ENCODE measurements at places on chromosomes 2 and 18.

DNA sequence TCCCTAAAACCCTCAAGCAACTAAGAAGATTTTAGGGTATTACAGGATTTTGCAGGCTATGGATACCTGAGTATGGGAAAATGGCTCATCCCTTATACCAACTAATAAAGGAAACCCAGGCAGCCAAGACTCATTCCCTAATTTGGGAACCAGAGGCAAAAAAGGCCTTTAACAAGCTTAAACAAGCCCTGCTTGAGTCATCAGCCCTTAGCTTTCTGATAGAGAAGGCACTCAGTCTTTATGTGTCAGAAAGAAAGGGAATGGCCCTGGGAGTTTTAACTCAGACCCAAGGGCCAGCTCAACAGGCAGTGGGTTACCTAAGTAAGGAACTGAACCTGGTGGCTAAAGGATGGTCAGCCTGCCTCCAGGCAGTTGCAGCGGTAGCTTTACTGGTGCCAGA lies 96.9 kb upstream of the RMP24 start:
- no peak for DNase-seq

DNA sequence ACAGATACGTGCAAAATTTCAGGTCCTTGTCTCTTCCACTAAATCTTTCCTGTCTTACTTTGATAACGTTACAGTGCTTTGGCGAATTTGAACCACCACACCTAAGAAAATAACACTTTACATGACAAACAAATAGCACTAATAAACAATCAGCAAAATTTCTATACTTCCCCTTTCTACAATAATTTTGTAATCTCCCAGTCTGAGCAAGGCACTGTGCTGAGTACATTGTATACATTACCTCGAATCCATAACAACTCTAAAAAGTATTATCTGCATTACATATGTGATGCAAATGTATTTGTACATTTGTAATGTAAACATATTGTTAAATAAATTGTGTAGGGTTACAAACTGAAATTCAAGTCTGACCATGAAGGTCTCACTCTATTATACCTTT lies 49.9 kb downstream of the RTN4 start:
- DNase-seq: no peak

- no peak for DNase-seq
Measured at GRCh38 chr2:148796735-148797512, 78.1 kb upstream of the KIF5C start.

- DNase-seq: no peak
Measured at GRCh38 chr2:85611217-85611704, 605 bp downstream of the C2orf68 start.

DNA sequence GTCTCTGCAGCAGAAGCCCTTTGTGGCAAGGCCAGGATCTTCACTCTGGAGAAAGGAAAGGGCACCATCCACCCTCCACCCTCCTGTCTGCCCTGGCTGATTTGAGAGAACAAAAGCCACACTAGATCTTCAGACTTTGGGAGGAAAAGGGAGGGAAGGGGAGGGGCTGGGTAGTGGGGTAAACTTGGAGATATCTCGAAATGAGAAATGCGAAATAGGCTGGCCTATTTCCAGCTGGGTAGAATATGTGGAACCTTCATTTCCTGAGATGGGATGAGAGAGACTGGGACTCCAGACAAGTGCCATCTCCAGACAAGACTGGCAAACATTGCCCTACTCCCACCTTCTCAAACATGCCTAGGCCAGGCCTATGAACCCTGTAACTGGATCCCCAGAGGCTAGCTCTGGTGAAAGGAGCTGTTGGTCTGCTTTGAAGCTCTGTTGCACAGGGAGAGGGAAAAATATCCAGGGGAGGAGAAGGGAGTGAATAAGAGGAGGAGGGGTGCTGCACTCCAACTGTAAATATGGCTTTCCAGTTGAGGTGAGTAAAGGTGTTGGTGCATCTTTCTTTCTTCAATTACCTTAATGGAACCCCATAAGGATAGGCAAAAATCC lies 1.7 kb downstream of the HOXD12 start:
- DNase-seq: no peak

- no peak for DNase-seq
Measured at GRCh38 chr2:85711578-85712060, 17.5 kb downstream of the GNLY start.

DNA sequence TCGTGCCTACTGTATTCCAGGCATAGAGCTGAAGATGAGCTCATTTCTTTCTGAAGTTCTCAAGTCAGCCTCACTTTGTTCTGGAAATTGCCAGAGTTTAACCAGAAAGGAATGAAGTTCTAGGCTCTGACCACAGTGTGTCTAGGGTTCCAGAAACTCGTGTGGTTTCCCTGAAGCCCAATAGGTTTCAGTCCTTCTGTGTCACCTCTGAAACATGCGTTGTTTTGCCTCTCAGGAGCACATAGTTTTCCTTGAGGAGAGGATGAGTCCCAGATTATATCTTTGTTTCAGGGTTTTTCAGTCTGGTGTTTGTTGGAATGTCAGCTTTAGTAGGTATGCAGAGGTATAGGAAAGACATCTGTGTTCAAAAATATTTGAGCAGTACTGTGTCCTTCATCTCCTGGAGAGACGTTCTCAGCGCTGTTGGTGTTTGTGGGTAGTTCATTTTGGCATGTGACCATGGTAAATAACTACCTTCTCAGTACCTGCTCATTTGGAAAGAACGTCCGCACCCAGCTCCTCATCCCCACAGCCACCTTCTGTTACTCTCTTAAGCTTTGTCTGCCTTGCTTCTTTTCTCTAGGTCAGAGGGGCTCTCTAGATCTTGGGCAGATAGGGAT lies 56.6 kb downstream of the RALBP1 start:
- DNase-seq: no peak

- DNase-seq: no peak
Measured at GRCh38 chr2:69804416-69804815, 25.0 kb upstream of the GMCL1 start.

DNA sequence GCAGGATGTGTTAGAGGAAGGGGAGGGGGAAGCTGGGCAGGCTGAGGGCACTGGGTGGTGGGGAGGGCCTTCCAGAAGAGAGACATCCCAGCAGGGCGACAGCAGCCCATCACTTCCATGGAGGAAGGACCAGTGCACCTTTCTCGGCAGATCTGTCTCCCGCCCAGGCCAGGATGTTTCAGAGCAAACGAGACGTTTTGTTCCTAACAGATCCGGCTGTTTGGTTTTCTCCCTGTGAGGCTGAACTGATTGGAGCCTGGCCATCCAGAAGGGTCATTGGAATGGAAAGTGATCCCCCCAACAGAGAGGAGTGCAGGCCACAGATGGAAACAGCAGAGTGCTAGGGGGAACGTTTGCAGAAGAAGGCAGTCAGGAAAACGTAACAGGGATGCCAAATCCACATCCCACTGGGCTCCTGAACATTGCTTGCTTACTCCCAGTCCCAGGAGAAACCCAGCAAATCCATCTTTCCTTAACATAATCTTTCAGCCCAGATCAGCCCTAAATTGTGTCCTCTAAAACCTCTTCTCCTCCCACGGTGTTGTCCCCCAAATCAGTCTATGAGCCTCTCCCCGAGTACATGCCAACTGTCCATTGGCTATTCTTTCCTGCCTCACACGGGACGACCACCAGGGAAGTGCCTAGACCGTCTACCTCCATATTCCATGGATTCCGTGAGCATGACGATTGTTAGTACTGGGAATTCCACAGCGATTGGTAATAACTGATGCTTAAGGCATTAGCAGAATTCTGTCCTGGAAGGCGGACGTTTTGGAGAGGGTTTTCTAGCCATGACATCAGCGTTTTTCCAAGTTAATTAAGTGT lies 126.8 kb downstream of the SEPTIN10 start:
- no peak for DNase-seq

GRCh38 chr18:67109535-67109934 lies 407.0 kb downstream of the DSEL start:
- DNase-seq: no peak
